ENCODE measurements at places on chromosomes 1 and 21.

- DNase-seq: no peak
Observed at GRCh38 chr1:177825276-177825901, 144.5 kb downstream of the SEC16B start.

DNA sequence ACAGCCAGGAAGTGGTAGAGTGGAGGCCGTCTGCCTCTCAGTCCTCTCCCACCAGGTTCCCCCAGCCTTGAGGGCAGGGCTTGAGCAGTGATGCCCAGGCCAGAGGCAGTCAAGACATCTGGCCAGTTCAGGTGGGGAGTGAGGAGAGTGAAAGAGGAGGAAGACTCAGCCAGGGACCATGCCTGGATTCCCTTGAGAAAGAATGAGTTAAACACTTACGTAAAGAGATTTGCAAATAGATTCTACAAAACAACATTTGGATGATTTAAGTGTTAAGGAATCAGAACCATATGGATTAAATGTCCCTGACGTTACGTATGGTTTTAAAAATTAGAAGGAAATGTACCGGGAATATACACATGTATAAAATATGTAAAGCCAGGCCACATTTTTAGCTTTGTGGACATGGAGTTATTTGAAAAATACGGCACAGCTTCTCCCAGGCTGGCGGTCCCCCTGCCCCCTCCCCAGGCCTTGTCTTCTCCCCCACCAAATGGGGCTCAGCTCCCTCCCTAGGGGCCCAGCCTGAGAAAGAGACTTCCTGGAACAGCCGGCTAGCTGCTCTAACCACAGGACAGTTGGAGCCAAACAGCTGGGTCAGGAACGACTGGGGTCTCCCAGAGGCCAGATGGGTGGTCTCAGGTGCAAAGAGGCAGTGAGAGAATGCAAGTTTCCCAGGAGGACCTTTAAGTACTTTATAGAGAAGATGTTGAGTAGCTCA lies 188.3 kb upstream of the EDN2 start:
- DNase-seq: no peak

DNA sequence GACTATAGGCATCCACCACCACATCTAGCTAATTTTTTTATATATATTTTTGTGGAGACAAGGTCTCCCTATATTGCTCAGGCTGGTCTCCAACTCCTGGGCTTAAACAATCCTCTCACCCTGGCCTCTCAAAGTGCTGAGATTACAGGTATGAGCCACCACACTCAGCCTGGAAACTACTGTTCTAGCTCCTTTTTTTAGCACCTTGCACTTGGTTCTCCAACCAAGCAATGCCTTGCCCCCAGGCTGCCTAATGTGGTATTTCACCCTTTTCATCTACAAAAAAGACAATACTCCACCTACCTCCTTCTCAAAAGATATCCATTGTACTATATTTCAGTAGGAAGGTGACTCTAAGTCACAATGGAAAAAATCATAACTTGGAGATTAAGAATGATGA lies 6.7 kb downstream of the ARNT start:
- DNase-seq: no peak

GRCh38 chr1:12130466-12131130 lies 36.2 kb upstream of the TNFRSF1B start:
- DNase-seq: no peak

DNA sequence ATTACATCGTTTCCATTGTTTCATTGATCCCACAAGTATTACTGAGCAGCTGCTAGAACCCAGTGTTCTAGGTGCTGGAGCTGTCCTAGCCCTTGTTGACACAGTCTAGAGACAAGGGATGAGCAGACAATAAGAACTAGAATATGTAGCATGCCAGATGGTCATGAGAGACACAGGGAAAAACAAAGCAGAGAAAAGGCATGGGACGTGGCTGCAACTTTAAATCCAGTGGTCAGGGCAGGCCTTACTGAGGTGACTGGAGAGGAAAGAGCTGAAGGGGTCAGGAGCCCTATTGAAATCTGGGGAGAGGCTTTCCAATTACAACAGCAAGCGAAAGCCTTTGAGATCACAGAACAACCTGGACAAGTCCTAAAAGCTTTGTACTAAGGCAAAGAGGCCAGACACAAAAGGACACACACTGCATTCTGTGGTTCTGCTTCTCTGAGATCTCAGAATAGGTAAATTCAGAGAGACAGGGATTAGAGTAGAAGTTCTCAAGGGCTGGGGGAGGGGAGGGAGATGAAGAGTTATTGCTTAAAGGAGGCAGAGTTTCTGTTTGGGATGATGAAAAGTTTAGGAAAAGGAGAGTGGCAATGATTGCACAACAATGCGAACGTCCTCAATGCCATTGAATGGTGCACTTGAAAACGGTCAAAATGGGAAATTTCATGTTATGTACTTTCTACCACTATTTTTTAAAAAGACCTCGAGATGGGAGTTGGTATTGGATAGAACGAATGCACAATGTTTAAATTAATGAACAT lies 467.4 kb upstream of the VAMP3 start:
- DNase-seq: no peak

GRCh38 chr1:181396811-181397210 lies 86.5 kb upstream of the CACNA1E start:
- DNase-seq: no peak

DNA sequence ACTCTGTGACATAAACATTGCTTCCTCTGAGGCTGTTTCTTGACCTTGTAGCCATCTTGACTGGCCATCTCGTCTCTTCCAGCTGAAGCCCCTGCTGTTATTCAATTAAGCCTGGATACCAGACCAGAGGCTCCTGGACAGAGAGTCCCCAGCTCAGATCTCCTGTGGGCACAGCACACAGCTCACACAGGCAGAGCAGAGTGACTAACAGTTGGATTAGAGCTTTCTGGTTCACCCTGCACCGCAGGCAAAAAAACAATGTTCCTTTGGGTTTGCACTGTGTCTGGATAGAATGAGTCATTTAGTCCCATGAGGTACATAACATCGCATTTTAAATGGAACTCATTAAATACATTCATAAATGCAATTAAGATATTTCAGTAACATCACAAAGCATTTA lies 33.4 kb upstream of the USH2A start:
- DNase-seq: no peak

- DNase-seq: no peak
Observed at GRCh38 chr1:232393444-232394146, 236.3 kb downstream of the SIPA1L2 start.

DNA sequence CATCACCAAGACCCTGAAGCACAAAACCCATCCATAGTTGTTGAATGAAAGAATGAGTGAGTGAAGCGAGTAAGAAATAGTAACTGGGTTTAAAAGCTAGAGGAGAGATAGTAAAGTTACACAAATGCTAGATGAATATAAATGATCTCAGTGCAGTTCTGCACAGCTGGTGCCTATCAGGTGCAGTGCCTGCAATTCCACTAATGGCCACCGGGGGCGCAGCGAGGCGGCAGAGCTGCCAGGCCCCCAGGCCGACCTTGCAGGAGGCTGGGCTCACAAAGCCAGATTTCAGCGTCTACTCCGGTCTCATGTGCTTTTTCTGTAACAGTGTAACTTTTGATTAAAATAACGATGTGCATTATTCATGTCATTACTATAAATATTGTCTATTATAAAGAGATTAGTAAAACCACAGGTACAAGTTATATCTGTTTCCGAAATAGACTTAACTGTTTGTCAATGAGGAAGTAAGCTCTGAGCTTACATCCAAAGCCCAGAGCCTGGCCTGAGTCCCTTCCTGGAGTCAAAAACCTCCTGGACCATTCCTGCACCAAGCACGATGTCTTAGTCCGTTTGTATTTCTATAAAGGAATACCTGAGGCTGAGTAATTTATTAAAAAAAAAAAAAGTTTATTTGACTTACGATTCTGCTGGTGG lies 477.6 kb downstream of the NPHP4 start:
- peak; percentile 82 for DNase-seq

DNA sequence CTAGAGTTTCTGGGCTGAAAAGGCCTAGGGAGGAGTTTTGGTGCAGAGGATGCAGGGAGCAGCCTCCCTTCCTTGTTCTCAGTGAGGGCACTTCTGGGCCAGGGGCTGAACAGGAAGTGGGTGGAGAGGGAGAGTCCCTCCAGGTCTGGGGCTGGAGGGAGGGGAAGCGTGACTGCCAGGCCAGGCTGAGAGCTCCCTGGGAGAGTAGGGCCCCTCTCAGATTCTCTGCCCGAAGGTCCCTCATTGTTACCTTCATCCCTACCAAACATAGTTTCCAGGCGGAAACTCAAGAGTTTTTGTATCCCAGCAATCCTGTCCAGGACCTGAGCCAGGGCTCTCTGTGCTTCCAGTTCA lies 36.8 kb downstream of the CITED4 start:
- peak; percentile 53 for DNase-seq
